Ureter (tissue), 1 donor: ENCODE measurements at places on chromosomes 1 and 21. TPM values are rescaled to one million over a fixed set of nuclear protein-coding genes. Genes with fewer than 3 reads are reported as not detected.

DNA sequence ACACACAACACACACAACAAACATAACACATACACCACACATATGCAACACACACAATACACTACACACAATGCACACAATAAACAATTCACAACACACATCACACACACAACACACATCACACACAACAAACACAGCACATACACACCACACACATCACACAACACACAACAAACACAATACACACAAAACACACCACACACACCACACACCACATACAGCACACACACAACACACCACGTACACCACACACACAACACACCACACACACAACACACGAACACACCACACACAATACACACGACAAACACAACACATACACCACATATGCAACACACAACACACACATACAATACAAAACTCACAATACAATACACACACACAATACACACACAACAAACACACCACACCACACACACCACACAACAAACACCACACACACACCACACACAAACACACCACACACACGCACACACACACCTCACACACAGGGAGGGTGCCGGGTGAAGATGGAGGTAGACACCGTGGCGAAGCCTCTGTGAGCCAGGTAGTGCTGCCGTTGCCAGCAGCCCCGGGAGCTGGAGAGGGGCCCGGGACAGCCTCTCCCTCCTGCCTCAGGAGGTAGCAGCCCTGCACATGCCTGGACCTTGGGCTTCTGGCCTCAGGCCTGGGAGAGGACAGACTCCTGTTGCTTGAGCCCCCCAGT lies 30.4 kb upstream of the C1orf174 start:
- no peak for DNase-seq

DNA sequence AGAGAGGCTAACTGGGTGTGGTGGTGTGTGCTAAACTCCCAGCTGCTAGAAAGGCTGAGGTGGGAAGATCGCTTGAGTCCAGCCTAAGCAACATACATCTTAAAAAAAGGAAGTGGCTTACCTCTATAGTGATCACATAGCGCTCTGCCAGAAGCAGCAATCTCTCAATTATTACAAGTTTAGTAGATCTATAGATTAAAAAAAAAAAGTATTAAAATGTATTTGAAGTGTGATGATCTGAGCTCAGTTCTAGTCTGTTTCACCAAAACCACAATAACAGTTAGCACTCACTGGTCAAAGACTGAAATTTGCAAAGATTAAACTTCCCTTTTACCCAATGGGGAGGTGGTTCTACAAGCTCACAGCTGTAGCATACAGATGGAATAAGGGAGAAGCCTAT lies 76.3 kb downstream of the USP24 start:
- no peak for DNase-seq

DNA sequence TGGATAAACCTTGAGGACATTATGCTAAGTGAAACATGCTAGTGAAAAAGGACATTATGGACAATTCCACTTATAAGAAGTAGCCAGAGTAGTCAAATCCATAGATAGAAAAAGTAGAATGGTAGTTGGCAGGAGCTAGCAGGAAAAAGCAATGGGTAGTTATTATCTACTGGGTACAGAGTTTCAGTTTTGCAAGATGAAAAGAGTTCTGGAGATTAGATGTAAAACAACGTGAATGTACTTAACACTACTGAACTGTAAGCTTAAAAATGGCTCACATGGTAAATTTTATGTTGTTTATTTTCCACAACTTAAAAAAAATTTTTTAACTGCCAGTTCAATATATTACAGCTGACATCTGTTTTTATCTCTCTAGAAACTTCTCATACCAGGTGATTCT lies 19.4 kb downstream of the JAK1 start:
- DNase-seq, result no peak

DNA sequence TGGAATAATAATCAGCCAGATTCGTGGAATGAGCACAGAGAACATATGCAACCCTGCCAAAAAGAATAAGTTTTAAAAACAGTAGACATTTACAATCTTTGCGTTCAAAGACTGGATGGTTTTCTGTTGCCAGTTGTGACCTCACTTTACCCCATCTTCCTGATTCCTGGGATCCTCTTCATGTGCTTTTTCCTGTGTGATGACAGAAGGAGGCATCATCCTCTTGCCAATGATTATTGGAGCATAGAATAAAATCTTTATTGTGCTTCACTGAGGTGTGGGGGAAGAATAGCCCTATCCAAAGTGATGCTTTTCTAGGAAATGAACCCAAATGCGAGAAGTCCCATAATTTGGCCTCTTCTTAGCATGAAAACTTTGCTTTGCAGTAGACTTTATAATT lies 15.0 kb upstream of the BARHL2 start:
- no peak for DNase-seq

- no peak for DNase-seq
Measured at GRCh38 chr1:17239420-17239819, 9.5 kb upstream of the PADI3 start.

DNA sequence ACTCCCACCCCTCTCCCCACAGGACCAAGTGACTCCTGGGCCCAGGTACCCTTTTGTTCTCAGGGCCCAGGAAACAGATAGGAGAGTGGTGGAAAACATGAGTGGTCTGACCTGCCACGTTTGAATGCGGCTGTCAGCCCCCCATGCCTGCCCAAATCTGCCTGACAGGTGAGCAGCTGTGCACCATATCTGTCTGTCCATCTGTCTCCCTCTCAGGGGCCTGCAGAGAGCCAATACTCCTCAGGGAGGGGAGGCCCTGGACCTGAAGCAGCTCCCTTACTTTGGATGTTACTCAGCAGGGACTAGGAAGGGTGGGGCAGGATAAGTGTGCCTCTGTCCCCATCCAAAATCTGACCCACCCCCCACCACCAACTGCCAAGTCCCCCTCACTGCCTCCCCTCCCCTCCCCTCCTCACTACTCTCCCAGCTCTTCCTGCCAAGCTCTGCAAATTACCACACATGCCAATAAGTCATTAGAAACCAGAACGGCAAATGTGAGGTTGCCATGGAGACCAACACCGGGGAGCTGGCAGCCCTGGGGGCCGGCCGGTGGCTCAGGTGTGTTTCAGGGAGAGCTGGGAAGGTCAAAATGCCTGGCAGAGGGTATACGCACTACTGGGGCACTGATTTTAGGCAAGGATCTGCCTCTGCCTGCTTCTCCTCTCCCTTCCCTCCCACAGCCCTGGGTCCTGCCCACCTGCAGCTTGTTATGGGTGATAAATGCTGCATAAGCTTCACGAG lies 11.5 kb downstream of the LRRN2 start:
- no peak for DNase-seq

GRCh38 chr1:155379631-155380090 lies 59.0 kb downstream of the RUSC1 start:
- DNase-seq, result no peak

DNA sequence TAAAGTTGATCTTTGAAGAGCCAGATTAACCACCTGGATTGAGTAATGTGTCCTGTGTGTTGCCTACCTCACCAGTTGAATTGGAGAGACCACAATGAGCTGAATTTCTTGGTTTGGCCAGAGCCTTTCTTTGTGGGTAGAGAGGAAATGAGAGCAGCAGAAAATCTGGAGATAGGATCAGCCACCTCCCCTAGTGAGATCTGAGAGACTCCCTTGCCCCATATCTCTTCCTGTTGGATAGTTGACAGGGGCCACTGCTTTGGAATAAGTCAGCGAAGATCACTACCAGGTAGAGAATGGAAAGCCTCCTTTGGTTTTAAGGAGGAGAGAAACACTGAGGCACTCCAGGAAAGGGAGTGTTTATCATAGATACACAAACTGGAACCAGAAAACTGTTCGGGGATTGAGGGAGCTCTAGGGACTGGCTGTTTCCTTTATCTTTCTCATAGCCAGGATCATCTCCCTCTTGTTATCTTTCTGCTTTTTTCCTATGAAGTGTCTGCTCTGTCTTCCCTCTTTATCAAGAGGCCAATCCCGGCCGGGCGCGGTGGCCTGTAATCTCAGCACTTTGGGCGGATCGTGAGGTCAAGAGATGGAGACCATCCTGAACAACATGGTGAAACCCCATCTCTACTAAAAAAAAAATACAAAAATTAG lies 21.3 kb upstream of the ZNF326 start:
- no peak for DNase-seq

- DNase-seq, result no peak
Measured at GRCh38 chr1:173549813-173550212, 53.1 kb downstream of the SLC9C2 start.

- no peak for DNase-seq
Measured at GRCh38 chr21:18951271-18952038, 547.9 kb upstream of the TMPRSS15 start.

DNA sequence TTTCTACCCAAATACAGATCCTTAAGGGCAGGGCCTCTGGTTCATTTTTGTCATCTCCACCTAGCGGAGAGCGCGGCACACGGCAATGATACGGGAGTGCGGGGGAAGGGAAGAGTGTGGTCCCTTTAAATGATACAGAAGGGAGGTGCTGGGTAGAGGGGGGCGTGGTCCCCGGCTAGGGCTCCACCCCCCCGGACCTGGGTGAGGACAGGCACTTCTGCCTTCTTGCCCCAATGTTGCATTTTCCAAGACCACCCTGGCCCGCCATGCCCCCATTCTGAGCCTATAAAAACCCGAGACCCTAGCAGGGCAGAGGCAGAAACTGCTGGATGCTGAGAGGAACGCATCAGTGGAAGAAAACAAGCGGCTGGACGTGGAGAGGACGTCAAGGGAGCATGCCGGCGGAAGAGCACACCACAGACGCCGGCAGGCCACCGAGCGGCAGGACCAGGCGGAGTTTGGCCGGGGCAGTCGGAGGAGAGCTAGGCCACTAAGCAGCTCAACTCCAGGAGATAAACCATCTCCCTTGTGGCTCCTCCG lies 30.0 kb downstream of the LRRC3 start:
- no peak for DNase-seq

GRCh38 chr1:12542138-12542465 lies 75.9 kb downstream of the DHRS3 start:
- no peak for DNase-seq

DNA sequence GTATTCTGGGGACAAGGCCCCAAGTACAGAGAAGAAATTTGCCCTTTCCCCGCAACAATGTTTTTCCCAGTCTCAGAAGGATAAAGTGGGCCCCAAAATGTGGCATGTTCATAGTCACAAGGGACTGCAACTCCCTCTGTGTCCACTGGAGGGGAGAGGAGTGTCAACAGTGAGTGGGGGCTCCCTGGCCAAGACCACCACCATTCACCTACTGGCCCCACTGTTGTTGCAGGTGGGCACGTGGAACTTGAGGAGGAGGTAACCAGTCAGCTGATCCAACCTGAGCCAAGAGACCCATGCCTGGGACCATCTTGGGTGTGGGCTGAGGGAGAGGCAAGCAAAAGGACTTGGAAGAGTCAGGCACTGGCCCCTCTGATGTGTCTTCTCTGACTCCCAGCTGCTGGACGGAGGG lies 777 bp downstream of the NUDT17 start:
- no peak for DNase-seq

GRCh38 chr1:112882271-112882744 lies 73.7 kb downstream of the SLC16A1 start:
- DNase-seq, result no peak

PCSK9 gene
- total RNA-seq, result 0.16 TPM

GPATCH3 gene
- 9.0 TPM for total RNA-seq

GJB3 gene
- 14.9 TPM for total RNA-seq

CFAP107 gene
- not detected for total RNA-seq

GBP3 gene
- 79.7 TPM for total RNA-seq

PRRX1 gene
- 23.0 TPM for total RNA-seq

CNR2 gene
- total RNA-seq, result not detected

NBPF20 gene
- total RNA-seq, result 4.0 TPM
